ENCODE measurements at places on chromosomes 12 and 14. TPM values are rescaled to one million over a fixed set of nuclear protein-coding genes. Genes with fewer than 3 reads are reported as not detected.

The PLEKHG7 gene
- not detected for total RNA-seq

The REM2 gene
- total RNA-seq, result 0.09 TPM

The LRRC10 gene
- total RNA-seq, result not detected

The SOAT2 gene
- total RNA-seq, result not detected

The CARMIL3 gene
- total RNA-seq, result not detected

The KLHL33 gene
- not detected for total RNA-seq

The TAS2R13 gene
- total RNA-seq, result 1.8 TPM

The KCNJ8 gene
- not detected for total RNA-seq

The GRIN2B gene
- not detected for total RNA-seq

The GPR68 gene
- 1.3 TPM for total RNA-seq

The C12orf75 gene
- 44.0 TPM for total RNA-seq

The BCL11B gene
- total RNA-seq, result 0.09 TPM

The FICD gene
- 7.2 TPM for total RNA-seq

The PZP gene
- total RNA-seq, result 1.5 TPM

The GNB3 gene
- total RNA-seq, result 1.5 TPM
